ENCODE measurements at places on chromosomes 5 and 9. TPM values are rescaled to one million over a fixed set of nuclear protein-coding genes. Genes with fewer than 3 reads are reported as not detected.

DNA sequence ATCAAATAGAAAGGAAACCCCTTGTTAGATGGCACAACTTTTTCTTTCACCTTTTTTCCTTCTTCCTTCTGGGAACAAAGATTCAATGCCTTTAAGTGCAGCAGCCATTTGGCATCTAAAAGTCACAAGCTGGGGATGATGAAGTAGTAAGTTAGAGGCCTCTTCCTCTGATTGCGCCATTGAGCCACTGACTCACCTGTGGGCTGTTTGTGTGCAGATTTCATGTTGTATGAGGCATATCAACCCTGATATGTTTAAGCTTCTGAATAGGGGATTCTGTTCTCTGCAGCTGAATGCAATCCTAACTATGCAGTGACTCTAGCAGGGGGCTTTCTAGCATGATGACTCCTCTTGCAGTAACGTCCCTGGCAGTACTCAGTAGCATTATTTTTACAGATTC, 599.9 kb downstream of the CSNK1G3 start:
- no peak for DNase-seq

GRCh38 chr5:39424736-39425637, at the start of gene DAB2:
Gene DAB2 (minus strand): TSS chr5:39424980. CDS start chr5:39394320, 30,660 bp downstream.
- DNase-seq: peak; percentile 62

DNA sequence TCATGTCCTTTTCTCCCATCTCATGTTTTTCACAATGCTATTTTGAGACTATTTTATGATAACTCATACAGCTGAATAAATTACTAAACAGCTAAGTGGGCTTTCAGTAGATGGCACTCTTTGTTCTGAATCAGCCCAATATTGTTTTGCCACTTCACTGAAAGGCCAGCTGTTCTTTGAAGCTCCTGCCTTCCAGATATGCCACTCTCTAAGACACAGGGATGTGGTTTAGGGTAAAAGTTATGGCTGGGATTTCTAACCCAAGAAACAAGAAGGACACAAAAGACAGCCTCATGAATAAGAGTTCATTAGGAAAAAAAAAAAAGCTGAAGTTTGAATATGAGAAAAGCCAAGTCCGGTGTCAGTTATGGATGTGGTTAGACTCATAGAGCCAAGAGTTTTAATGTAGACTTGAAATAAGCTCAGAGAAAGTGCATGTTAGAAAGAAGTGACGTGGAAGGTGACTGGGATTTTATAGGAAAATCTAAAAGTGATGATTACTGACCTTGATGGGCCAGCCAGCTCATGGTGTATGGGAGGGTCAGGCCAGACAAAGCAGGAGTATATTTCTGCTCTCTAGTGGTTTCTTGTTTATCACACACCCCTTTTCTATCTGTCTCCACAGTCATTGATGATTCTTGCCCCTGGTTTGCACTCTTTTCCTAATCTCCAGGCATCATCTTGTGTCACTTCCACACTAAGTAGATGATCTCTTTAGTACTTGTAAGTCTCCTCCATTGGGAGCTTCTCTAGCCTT, 488.5 kb downstream of the NR2F1-AS1 start:
- no peak for DNase-seq

The FOXD4L6 gene
- total RNA-seq: not detected

The IL3 gene
- total RNA-seq: not detected

DNA sequence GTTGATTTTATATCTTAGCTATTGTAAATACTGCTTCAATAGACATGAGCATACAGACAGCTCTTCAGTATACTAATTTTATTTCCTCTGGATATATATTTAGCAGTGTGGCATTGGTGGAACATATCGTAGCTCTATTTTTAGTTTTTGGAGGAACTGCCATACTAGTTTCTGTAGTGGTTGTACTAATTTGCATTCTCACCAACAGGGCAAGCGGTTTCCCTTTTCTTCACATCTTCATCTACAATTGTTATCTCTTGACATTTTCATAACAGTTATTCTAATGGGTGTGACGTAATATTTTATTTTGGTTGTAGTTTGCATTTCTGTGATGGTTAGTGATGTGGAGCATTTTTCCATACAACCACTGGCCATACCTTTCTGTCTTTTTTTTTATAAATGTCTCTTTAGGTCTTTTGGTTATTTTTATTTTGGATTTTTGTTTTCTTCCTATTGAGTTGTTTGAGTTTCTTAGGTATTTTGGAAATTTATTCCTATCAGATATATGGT, 32.5 kb downstream of the TAF11L14 start:
- no peak for DNase-seq

The OMD gene
- total RNA-seq: not detected

DNA sequence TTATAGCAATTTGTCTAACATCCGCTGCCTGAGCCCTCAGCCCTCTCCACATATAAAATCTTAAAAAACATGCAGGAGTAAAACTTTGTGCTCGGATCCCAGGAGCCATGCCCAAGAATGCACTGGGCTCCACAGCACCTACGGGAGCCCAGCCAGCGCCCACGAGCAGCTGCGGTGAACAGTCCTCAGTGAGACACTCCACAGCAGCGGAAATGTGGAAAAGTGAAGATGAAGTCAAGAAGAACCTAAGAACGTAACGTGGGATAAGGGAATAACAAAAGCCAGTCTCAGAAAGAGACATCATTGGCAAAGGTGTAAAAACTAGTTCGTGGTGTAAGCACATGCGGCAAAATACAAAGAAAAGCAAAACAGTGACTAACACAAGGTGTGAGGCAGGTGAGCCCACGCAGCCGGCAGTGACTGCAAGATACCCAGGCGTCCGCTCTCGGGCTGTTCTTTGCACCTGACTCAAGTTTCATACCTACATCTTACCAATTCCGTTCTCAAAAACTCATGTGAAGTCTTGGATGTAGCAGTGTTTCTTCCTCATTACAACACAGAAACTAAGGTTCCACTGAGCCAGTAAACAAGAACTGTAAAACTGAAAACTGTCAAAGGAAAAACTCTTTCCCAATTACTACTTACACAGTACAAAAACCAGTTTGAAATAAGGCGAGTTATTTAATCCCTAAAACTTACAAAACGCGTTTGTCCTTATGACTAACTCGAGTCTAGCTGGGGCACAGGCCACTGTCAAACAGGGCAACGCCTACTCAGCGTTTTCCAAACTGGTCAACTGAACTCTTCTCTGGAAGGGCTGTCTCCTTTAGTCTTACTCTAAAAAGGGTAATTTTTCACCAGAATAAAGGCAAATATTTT, 1.7 kb downstream of the CAMSAP1 start:
- DNase-seq: no peak

DNA sequence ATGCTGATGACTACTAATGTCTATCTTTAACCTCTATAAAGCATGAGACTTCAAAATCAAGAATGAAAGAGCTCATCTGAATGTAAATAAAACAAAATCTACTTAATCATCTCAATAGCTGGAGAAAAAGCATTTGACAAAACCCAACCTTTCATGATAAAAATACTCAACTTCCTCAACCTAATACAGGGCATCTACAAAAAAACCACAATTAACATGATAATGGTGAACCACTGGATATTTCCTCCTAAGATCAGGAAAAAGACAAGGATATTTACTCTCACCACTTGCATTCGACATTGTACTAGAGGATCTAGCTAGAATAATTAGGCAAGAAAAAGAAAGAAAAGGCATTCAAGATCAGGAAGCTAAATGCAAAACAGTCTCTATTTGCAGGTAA, 49.3 kb downstream of the FAM169A start:
- no peak for DNase-seq

DNA sequence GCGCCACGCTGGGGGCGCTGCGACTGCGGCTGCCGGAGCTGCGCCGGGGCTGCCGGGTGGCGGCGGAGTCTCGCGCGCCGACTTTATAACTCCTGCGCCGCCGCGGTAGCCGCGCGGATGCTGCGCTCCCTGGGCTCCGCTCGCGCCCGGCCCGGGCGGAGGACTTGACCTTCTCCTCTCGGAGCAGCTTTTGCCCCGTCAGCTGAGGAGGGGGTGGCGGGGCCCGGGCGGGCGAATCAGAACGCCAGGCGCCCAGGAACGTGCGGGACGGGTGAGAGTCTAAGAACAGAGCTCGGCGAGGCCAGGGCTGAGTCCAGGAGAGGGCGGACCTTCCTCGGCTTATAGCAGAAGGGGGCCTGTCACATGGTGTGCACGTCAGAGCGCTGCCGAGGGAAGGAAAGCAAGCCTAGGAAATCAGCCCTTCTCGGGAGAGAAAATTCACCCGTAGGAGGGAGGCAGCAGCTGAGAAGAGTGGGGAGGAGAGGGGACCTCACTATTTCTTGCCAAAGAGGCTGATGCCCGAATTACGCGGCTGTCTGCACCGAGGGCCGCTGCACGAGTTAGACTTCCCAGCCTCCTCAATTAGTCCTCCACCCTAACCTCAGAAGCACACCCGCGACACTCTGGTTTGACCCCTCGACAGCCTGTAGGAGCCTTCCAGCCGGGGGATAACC, at the start of gene FOXD1:
FOXD1 (minus strand) TSS at position 315 of the 674 bp plus-strand sequence. CDS start 415 bp downstream, outside the sequence.
- DNase-seq: peak; percentile 25
